ENCODE measurements at places on chromosomes 6 and 20.
A peak's percentile ranks its signal among the peaks of the same experiment; 100 is the strongest.

- no peak for DNase-seq
Observed at GRCh38 chr6:134720353-134721059, 229.4 kb downstream of the ALDH8A1 start.

DNA sequence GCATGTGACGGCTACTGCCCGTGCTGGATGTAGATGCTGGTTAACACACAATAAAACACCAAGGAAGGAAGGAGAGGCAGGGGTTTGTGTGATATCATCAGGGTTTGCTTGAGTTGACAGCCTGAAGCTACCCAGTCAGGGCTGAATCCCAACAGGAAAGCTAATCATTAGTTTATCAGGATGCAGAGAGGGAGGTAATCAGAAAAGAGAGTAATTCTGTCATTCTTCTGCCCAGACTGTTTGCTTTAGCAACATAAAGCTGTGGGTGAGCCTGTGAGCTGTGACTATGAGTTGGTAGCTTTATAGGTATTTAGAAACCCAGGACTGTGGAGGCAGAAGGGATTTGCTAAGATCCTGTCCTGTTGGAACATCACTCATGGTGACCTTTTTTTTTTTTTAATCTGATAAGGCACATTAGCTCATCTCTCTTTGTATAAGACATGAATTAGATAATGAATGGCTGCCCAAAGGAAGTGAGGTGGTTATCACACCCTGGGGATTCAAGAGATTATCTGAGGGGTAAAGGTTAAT, 79.3 kb downstream of the CAP2 start:
- no peak for DNase-seq

- no peak for DNase-seq
Observed at GRCh38 chr20:50346374-50347283, 156.0 kb downstream of the CEBPB start.

- DNase-seq = no peak
Observed at GRCh38 chr6:42512579-42512978, 51.2 kb upstream of the UBR2 start.

- DNase-seq = no peak
Observed at GRCh38 chr6:3565291-3565690, 108.4 kb upstream of the SLC22A23 start.

DNA sequence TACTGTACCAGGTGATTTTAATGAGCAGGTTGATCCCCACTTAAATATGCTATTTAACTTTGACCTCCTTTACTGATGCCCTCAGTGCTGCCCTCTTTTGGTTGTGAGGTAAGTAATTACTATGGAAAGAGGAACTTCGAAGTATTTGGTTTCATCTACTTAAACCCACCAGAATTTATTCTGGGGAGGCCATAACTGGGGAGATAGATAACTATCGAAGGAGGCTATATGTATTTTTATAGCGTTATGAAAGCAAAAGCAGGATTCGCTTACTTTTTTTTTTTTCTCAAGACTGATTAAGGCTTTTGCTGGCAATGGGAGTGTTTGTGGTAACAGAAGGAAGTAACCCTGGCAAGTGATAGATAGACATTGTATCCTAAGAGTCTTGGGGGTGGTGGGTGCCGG, 168.9 kb upstream of the CENPW start:
- no peak for DNase-seq

DNA sequence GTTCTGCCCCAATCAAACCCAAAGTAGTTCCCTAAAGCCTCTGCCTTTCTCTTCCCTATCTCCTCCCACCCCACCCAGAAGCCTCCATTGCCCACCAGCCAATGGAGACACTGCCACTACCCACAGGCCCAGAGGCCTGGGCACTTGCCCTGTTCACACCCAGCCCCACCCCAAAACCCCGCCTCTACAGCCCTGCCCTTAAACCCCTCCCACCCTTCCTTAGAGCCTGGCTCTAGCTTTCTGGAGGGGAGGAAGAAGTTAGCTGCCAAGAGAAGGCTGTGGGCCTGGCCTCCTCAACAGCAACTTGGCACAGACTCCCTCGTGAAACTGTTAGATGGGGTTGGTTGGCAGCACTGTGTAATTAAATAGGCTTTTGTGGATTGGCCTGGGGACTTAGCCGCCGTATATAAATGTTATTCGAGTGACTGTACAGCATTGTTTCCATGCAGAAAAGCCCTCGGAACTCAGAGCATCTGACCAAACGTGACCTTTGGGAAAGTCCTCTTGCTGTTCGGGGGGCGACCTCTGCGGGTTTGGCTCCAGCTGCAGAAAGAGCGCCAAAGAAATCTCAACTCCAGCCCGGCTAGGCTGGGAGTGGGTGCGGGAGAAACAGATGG, 31.4 kb downstream of the COL11A2 start:
- DNase-seq = peak; percentile 40

DNA sequence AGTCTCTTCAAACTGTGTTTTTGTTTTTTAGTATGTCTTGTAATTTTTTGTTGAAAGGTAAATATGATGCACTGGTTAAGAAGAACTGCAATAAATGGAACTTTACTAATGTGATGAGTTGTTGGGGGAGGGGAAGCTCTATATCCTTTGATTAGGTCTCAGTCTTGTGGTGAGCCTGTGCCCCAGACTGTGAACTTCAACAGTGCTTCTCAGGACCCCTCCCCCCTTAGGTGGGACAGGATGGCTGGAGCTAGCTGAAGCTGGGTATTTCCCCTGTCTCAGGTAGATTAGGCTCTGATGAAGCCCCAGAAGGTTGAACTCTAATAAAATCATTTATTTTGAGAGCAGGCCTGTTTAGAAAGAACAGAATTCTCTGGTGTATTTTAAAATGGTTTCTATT, 31.4 kb upstream of the TASP1 start:
- no peak for DNase-seq

DNA sequence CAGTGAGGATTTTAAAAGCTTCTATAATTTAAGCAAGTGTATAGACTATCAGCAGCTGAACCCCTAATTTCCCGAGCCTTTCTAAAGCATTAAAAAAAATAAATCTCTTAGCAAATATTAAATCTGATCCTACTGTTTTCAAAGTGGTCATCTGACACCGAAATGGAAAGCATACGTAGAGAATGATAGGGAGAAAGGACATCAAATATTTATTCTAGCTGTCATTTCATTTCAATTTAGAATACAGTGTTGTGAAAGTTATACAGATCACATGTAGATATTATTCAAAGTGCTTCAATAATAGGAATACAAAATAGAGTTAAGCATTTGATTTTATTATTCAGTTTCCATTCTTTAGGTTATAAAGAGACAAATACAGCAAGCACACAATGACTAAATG, 61.9 kb upstream of the PKIB start:
- DNase-seq = no peak

DNA sequence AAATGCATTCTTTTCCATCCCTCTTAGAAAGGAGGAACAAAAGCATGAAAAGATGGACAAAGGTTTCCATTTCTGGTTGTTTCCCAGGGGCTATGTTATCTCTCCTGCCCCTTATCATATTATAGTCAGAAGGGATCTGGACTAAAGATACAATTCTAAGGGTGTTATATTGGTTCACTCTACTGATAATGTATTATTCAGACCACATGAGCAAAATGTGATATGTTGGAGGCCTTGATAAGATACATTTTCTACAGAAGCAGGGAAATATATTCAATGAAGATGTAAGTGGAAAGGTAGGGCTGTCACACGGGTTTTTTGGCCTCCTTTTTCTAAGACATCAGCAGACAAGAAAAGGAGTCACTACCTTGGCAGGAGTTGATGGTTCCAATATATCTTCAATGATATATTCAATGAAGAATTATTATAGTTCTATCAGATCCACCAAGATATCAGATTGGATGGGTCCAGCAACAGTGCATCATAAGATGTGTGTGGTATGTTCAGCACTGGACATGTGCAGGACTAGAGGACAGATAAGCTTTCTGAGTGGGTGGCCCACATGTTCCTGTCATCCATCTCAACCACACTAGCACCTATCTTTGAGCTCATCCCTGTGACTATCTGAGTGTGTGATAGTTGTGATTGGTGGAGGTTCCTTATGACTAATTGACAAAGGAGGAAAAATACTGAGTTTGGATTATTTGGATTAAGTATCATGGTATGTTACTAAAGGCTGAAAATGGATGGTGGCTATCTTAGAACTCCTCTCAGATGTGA, 5.7 kb upstream of the ZKSCAN3 start:
- DNase-seq = no peak

All from D341Med (cell line).